ENCODE measurements at places on chromosomes 4 and X.

GRCh38 chr4:87073199-87074120, 138.6 kb downstream of the AFF1 start:
- peak; percentile 18 for DNase-seq

DNA sequence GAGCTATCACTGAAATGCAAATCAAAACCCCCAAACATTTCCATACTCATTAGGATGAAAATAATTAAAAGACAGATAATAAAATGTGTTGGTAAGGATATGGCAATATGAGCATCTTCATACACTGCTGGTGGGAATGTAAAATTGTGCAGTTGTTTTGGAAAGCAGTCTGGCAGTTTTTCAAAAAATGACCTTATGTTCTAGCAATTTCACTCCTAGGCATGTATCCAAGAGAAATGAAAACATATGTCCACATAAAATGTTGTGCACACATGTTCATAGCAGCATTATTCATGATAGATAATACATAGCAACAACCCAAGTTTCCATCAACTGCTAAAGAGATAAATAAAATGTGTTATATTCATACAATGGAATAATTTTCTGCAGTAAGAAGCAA, 14.8 kb upstream of the GPRASP2 start:
- peak; percentile 60 for DNase-seq

GRCh38 chr4:163587867-163588266, 93.4 kb downstream of the TMA16 start:
- DNase-seq = peak; percentile 47

- DNase-seq = peak; percentile 88
These were observed 132.6 kb downstream of the IL15 start for GRCh38 chr4:141768954-141769353.

GRCh38 chr4:78689261-78689660, 86.9 kb upstream of the BMP2K start:
- peak; percentile 16 for DNase-seq

GRCh38 chr4:163693776-163694175, 199.3 kb downstream of the TMA16 start:
- DNase-seq = peak; percentile 69

DNA sequence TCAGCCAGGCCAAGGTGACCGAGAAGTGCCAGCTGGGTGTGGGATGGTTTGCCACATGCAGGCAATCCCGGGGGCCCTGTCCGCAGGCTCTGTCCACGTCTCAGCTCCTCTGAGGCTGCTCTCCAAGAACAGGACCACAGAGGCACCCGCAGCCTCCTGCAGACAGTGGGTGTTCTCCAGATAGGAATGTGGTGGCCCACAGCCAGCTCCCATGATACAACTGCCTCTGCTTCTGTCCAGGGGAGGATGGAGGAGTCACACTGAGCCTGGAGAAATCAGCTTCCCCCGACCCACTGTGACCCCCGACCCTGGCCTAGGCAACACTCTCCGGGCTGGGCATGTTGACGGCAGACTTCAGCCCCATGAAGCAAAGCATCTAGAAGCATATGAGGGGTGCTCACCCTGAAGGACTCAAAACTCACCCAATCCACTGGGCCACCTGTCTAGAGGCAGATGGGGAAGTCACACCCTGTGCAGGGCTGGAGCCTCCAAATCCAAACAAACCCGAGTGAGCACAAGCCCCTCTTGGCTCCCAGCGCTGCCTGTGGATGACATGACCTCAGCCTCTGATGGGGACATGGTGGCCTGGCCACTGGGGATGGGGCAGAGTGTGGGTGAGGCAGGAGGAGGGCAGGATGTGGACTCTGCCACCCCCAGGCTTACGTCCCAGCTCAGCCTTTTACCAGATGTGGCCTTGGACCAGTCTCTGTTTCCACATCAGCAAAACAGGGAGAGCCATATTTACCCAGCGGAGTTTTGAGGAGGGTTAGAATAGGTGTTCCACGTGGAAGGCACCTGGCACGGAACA, 102.3 kb downstream of the PSAPL1 start:
- DNase-seq = peak; percentile 88

DNA sequence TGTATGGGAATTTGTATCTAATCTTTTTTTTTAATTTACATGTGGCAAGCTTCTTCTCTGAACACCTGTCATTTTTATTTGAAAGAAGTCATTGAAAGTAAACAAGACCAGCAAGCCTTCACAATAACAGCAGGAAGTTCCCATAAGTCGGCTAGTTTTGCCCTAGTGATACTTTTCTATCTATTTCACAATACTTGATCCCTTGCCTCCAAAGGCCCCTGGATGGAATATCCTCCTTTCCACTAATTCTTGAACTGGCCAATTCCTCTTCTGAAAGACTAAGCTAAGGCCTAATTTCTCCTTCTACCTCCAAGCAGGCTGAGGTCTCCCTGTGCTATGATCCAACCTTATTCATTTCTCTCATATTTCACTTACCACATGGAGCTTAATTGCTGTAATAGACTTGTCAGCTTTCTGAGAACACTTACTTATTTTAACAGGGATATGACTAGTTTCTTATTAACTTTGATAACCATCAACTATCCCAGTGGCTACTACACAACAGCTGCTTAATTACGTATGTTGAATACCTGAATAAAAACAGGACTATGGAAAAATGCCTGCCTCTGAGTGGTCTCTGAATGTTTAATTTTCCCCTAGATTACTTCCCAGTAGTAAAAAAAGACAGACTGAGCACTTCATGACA, 194.2 kb downstream of the MAD2L1 start:
- no peak for DNase-seq

DNA sequence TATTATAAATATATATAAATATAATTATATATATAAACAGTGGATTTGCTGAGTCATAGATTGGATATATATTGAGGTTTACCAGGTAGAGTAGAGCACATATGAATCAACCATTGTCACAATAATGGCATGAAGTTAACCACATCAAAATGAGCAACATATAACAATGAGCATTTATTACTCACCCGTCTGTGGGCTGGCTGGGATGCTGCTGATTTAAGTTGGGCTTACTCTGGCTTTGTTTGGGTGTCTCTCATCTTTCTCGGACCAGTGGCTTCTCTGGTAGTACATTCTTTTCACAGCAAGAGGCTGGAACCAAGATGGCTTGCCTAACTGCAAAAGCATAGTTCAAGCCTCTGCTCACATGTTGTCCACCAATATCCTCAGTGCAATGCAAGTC, 111.7 kb upstream of the TAPT1 start:
- peak; percentile 77 for DNase-seq

- no peak for DNase-seq
These were observed 337.0 kb upstream of the MAGEB16 start for GRCh38 chrX:35461164-35461563.

DNA sequence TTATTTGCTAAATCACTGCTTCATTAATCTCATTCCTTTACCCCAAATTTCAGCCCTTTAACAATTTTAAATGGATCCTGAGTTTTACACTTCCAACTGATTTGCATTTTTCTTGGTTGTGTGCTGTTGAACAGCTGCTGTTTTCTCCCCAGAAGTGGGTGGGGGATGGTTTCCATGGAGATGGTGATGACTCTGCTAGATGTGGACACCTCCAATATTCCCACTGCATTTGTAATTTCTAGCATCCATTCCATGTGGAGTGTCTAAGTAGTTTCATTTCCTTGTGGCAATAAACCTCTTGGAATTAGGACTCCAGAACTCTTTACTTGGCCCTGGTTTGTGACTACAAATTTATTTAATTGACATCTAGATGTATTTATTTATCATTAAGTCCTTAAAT, 330.4 kb downstream of the GBA3 start:
- no peak for DNase-seq

DNA sequence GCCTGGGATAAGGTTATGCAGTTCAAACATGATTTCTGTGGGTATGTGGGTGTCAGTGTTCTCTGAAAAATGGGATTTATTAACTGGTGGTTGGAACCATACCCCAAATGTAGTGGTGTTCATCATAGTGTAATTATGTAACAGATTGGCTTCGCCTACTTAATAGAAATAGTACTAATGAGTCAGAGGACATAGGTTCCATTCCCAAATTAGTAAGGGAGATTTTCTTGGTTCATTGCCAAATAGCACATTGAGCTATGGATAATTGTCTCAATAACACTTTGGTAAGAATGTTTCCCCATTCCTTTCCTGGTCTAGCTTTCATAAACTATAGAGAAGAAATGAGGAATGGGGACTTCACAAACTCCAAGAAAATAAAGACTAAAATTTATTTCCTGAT, 20.5 kb upstream of the CYBB start:
- DNase-seq = no peak

GRCh38 chr4:185582651-185583400, 47.5 kb upstream of the PDLIM3 start:
- no peak for DNase-seq

GRCh38 chrX:55008571-55009358, 8.6 kb downstream of the APEX2 start:
- peak; percentile 59 for DNase-seq

DNA sequence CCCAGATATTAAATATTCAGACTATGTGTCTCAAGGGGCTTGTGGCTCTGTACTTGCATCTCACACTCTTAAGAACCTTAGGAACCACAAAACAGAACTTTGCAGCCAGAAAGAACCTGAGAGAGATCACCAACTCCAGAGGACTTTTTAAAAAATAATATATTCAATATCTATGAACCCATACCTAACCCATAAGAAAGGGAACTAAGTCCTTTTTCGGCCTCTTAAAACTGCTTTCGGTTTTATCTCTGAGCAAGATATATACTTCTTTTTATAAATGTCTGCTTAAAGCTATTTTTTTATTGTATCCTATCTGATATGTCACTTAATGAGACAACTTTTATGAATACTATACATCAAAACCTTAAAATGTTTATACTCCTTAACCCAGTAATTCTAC, 10.9 kb downstream of the SMARCA1 start:
- no peak for DNase-seq

GRCh38 chr4:25901030-25901430, 13.0 kb upstream of the SMIM20 start:
- no peak for DNase-seq

- no peak for DNase-seq
These were observed 46.0 kb downstream of the GEMIN8 start for GRCh38 chrX:13983734-13984133.

- peak; percentile 70 for DNase-seq
These were observed 24.0 kb downstream of the STEEP1 start for GRCh38 chrX:119541188-119541587.

GRCh38 chr4:135244056-135244455, 1042.5 kb upstream of the PABPC4L start:
- DNase-seq = peak; percentile 88

DNA sequence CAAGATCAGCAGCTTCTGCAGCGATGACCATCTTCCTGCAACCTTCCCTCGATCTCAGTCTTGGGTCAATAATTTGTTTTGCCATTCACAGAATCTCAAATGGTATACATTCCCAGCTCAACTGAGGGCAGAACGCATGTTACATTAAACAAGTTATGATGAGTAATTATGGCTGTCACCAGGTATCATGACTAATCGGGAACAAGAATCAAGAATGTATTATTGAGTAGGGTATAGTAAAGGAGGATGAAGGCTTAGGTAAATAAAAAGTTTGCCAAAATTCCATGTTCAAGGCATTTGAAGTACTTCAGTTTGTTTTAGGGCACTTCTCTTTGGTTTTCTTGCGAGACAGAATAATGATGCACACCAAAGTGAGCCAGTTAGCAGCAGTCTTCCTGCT, 194.1 kb downstream of the SH2D1A start:
- peak; percentile 36 for DNase-seq

GRCh38 chrX:85994797-85995196, 52.6 kb downstream of the CHM start:
- no peak for DNase-seq

DNA sequence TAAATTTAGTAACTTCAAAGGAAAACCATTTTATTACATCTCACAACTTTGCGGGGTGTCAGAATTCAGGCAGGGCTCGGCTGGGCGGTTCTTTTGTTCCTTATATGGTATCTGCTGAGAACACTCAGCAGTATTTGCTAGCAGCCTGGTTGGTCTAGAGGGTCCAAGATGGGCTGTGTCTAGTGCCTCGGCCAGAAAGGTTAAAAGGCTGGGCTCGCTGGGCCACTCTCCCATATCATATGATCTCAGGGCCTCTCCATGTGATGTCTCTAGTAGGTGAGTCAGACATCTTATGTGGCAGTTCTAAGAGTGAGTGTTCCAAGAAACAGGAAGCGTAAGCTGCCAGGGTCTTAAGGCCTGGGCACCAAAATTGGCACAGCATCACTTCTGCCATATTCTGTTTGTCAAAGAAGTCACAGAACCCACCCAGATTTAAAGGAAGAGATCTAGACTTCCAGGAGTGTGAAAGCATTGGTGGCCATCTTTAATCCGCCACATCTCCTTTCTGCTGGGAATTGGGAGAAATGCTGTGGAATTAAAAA, 100.9 kb upstream of the ATP6AP2 start:
- no peak for DNase-seq

DNA sequence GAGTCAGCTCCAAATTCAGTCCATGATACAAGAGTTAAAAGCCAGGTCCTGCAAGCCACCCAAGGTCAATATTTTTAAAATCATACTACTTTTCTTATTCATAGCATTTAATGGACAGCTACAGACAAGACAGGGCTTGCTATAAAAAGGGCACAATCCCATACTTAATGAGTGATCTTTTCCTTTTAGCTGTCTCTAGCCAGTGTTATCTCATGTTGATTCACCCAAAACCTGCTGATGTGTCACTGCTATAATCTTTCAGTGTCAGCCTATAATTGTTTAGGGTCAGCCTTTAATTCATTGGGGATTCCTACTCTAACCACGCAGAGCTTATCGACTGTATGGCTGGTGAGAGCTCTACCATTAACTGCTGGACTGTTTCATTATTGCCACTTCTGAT, 51.2 kb upstream of the HCCS start:
- peak; percentile 34 for DNase-seq

DNA sequence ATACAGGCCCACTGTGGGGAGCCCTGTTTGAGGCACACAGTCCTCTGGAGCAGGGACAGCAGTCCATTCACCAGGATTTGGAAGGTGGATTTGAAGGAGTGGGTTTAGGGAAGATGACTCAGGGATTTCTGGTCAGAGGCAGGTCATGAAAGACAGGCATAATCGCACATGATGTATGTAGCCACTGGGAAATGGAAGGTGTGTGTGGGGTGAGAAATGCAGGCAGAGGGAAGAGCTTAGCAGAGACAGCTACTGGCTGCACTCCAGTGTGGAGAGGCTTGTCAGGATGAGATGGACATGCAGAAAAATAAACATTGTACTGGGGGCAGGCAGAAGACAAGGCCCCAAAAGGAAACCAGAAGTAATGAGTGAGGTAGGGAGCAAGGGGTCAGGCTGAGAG, 85.2 kb upstream of the STS start:
- DNase-seq = peak; percentile 28

All from fibroblast of upper back skin (primary cell).